ENCODE measurements at places on chromosomes 3 and 15.
A peak's percentile ranks its signal among the peaks of the same experiment; 100 is the strongest.

DNA sequence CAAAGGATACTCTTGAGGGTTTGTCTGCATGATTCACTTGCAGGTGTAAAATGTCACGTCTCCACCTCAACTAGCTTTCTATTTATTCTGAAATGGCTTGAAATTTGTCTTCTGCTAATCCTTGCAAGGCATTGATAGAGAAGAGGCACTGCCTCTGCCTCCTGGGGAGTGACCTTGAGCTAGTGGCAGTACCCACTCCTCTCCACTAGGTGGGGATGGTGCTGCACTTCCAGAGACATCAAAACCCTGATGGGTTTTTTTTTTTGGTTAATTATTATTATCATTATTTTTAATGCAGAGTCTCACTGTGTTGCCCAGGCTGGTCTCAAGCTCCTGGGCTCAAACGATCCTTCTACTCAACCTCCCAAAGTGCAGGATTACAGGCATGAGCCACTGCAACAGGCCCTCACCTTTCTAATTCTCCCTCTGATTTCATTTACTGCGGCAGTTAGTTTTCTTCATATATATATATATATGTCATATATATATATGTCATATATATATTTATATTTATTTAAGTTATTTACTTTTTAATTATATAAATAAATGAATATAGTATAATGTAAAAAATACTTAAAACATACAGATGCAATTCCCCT is 117.6 kb upstream of the EIF1B start:
- DNase-seq: peak; percentile 16

GRCh38 chr3:63927422-63928280 is 15.5 kb upstream of the SCAANT1 start:
- no peak for DNase-seq

GRCh38 chr3:180390313-180390712 is 211.7 kb upstream of the TTC14 start:
- DNase-seq: no peak

GRCh38 chr3:57544181-57545125 is at the start of gene DNAH12:
Gene DNAH12, minus strand, starts transcription at chr3:57544344. Its CDS starts 1,474 bp downstream, at chr3:57542870.
- no peak for DNase-seq

GRCh38 chr3:114128231-114128630 is 50.6 kb downstream of the DRD3 start:
- no peak for DNase-seq

- DNase-seq: no peak
These were observed 70.7 kb downstream of the SLC12A8 start for GRCh38 chr3:125141596-125142419.

- DNase-seq: no peak
These were observed 81.5 kb downstream of the PPM1L start for GRCh38 chr3:160837394-160837980.

- DNase-seq: no peak
These were observed 198.2 kb upstream of the ROBO2 start for GRCh38 chr3:76841747-76842146.

- DNase-seq: no peak
These were observed 168.4 kb upstream of the CADPS start for GRCh38 chr3:63043631-63044030.

GRCh38 chr3:106750092-106750491 is 627.1 kb upstream of the CCDC54 start:
- DNase-seq: no peak

- no peak for DNase-seq
These were observed 53.7 kb downstream of the CCDC54 start for GRCh38 chr3:107430996-107431245.

DNA sequence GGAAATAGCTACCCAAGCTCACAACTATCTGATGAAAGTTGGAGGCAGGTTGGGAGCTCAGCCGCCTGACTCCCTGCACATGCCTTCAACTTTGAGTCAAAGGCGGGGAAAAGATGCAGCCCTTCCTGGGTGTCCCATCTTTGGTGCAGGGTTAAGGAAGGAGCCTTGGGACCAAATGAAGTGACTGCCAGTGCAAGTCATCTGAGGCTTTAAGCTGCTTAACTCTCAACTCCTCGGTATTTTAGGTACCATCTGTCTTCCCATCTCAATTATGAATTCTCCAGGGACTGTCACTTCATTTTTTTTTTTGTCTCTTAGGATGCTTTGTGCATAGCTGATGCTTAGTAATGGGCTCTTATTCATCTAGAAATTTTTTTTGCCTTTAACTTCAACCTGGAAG is 408.8 kb upstream of the C2CD4B start:
- no peak for DNase-seq

DNA sequence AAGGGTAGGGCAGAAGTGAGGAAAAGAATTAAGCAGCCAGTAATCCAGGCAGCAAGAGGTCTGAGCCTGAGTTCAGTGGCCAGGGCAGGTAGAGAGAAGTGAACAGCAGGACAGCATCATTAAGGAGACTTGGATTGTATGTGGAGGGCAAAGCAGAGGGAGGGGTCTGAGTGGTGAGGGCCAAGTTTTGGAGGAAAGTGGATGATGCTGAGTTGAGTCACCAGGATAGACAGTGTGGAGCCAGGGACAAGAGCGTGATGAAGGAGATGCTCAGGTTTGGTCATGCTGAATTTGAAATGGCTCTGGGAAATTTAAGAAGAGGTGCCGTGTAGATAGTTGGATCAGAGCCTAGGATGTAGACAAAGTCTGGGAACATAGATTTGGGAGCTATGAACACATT is 93.1 kb downstream of the ARHGEF26 start:
- no peak for DNase-seq

DNA sequence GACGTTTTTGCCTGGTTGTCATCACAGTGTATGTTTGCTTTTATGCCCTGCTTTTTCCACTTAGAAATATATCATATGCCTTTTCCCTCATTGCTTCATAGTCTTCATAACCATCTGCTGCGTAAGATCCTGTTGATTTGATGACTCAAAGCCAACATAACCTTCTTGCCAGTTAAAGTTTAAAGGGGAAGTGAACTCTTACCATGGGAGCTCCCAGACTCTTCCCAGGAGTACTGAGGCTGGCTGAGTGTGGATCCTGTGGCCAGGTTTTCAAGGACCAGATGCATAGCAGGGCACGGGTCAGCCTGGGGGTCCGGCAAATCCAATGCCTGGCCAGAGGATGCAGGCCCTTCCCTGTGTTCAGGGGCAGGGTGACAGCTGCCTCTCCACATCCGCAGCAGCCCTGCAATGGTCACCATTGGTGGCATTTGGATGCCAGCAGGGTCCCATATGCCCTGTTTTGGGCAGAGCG is 42.0 kb upstream of the SACM1L start:
- no peak for DNase-seq

DNA sequence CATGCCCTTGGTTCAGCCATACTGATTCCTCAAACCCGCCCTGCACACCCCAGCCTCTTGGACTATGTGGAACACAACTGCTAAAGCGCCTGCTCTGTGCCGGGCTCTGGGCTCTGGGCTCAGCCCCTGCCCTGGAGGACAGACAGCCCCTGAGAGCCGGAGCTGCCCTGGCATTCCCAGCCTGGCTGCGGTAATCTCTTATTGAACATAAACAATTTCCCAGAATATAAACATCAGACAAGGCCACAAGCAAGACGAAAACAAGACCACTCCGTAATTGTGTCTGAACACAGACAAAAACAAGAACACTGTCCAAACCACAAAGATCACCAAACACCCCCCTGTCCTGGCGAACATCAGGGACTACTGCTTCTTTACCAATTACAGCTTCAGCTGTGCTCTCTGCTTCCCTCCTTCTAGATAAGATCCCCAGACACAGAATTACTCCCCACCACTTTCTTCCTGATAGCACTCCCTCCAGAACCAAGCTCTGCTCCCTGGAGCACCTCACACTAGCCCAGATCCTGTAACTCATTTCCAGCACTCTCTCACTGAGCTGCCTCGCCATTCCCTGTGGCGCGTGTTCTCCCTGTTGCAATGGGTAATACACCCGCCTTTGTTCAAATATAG is 57.1 kb upstream of the TLE3 start:
- no peak for DNase-seq

DNA sequence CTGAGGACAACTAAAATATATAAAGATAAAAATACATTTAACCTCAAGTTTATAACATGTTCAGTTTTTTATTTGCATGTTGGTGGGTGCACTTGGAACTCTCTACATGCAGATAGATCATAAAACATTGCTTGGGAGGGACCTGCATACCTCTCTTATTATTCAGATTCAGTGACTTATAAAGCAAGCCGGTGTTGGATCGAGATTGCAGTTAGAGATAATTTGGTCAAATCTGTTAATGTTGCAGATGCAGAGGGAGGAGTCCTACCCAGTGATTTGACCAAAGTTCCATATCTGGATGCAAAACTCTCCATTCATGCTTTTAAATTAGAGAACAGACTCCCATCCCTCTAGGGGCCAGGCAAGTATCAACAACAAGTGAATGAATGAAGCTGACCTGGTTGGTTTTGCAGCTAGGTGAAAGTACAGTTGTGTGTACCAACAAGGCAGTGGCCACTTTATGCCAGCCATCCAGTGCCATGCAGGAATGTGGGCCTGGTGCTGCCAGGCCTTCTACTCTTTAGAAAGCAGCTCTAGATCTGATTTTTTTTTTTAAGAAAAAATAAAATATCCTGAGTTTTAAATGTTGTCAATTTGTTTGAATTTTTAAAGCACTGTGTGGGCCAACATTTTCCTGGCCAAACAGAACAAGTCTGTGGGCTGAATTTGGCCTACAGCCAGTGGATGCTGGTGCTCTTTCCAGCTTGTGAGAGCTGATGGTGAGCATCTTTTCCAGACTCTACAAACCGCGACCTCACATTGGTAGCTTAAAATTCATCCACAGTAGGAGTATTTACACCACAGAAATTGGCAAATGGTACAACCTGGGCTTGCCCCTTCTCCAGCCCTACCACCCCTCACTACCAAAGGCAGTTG is 12.3 kb downstream of the CDIN1 start:
- DNase-seq: no peak

Data from AG09319 (cell line).